Ecto neural progenitor cell (in vitro differentiated cells): ENCODE measurements at places on chromosomes 11 and 22.

DNA sequence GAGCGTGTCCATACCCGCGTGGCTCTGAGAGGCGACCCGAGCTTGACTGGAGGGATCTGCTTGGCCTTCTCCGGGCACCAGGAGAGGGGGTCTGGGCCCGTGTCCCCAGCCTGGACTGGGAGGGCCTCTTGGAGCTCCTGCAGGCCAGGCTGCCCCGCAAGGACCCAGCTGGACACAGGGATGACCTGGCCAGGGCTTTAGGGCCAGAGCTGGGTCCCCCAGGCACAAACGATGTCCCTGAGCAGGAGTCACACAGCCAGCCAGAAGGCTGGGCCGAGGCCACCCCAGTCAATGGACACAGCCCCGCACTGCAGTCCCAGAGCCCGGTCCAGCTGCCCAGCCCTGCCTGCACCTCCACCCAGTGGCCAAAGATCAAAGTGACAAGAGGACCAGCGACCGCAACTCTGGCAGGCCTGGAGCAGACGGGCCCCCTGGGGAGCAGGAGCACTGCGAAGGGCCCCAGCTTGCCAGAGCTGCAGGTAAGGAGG lies 38.2 kb downstream of the TRIOBP start:
- DNase-seq: peak; percentile 81

DNA sequence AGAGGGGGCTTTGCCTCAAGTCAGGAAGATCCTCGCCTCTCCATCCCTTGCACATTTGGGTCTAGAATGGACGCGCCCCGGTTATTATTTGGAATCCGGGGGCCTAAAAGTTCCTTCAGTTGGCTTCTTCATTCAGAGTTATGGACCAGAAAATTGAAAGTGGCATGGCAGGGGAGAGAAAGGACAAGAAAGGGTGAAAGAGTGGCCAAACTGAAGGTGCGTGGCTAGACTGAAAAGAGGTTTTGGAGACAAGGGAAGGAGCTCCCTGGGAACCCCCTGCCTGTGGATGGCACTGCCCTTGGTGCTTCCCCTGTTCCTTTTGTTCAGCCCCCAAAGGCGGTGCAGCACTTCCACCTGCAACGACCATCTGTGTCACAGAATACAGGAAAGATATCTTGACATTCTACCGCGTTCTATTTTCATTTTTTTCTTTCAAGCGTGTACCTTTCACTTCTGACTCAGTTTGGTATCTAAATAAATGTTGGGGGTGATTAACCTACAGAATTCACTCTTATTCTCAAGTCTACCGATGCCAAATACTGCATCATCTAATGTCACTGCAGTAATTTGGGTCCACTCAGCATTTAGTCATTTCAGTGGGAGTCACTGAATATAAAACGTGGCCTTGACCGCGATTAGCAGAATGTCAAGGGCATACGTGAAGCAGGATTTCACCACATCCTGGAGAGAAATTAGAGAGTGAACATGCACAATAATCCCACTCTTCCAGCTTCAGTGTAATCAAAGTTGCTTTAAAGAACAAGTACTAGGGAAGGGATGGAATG lies 88.1 kb upstream of the ARHGAP32 start:
- no peak for DNase-seq

GRCh38 chr11:13126430-13126829 lies 117.3 kb downstream of the RASSF10 start:
- DNase-seq: no peak

DNA sequence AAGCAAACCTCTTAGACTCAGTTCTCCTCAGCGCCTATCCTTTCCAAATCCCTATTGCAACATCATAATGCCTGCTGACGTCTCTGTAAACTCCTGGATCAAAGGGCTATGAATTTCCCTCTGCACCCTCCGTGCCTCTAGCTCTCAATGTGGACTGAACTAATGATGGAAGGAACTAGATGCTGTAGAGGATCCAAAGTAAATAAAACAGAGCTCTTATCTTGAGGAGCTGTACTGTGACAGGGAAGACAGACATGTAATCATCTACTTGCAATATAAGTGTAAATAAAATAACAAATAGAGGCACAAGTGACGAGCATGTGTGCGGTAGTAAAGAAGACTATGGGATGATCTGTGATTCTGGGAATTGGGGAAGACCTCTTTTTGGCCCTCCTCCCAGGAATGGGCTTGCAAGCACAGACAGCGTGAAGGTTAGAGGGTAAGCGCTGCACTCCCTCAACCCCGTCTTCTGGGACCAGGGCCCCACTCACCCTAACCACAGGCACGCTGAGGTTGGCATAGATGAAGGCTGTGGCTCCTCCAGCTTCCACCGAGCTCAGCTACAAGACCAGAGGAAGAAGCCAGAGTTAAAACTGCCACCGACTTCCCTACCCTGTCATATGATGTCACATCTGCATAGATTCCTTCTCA lies 42.2 kb downstream of the P4HA3 start:
- DNase-seq: no peak

DNA sequence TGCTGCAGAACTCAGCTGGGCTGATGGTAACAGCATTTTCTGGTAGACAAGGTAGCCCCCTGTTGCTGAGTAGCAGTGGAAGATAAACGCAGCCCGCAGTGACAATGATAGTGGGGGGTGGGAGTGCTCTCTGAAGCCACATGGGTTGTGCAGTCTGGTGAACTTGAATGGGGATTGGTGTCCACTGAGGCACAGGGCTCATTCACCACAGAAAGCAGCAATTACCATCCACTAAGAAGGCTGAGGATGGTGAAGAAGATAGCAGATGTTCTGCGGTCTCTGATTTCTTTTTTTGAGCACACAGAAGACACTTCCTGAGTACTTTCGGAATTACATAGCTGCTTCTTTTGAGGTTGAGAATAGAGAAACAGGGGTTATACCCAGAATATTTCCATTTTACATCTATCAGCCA lies 150.3 kb downstream of the LRRC4C start:
- DNase-seq: no peak

DNA sequence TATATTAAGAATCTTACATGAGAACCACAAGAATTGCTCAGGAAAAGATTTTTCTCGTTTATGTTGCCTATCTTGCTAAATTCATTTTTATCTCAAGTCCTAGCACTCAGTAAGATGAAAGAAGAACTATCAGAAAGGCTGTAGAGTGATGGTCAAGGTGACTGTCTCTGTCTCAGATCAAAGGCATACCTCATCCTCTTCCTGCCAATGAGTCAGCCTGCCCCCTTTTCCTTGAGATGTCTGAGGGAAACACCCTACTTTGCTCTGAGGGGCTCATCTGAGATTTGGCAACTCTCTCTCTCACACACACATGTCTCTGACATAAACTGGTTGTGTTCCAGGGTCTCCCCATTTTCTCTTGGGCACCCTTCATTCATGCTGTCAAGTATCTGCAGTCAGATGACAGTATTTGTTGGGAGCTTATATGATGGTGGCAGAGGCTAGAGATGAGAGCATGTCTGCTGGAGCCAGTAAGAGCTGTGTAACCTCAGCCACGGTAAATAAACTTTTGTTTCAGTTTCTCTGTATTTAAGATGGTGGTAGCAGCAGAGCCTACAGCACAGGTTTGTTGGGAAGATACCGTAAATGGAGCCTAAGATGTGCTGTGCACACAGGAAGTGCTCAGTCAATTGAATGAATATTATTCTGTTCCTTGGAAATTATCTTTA lies 1.6 kb downstream of the MMP27 start:
- no peak for DNase-seq

DNA sequence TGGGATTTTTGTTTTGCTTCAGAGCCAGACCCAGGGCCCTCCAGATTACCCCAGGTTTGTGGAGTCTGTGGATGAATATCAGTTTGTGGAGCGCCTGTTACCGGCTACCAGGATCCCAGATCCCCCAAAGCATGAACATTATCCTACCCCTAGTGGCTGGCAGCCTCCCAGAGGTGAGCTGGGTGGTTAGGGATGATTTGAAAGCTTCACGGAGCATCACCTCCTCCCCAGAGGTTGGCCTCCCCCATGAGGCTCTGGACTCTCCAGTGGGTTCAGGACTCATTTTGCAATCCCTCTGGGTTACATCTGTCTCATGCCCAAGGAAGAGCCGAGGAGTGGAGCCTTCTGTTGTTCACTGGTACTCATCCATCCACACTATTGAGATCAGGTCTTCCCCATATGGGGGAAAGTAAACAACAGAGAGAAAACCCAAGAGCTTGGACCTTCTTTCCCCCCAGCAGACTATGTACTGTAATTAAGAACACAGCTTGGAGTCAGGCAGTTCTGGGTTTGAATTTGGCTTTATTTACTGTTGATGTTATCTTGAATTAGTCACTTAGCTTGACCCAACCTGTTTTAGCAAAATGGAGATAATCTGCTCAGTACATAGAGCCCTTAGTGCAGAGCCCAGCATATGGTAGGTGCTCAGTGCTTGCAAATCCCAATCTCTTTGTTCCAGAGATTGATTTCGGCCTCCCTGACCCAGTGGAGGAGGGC lies 2.5 kb downstream of the MRPL49 start:
- DNase-seq: no peak

DNA sequence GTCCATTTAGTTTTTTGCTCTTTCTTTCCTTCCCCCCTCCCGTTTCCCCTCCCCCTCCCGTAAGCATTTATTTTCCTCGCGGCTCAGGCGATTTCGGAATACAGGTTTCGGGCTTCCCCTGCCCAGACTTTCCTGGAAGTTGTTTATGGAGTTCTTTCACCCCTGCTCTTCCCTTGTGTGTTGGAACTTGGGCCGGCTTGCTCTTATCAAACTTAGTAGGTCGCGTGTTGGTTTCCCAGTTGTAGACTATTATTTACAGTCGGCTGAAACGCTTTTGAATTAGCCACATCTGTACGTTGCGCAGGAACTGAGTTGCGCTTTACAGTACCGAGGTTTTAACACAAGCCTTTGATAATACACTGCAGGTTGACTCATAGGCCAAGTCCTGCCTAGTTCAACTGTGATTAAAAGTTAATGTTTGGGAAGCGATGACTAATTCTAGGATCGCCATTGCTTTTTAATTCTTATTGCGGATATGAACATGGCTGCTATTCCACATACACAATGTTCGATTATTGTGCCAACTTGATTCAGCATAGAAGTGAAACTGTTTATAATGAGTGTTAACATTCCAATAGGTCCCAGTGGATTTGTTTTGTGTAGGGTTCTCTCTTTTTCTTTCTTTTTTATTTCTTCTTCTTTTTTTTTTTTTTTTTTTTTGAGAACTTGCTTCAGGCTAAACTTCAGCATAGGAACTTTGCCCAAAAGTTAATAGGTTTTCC lies 1.7 kb downstream of the YAP1 start:
- no peak for DNase-seq

GRCh38 chr11:46345881-46346484 lies 1.3 kb upstream of the DGKZ start:
- no peak for DNase-seq

GRCh38 chr11:85724748-85725465 lies 38.9 kb upstream of the CCDC89 start:
- no peak for DNase-seq

DNA sequence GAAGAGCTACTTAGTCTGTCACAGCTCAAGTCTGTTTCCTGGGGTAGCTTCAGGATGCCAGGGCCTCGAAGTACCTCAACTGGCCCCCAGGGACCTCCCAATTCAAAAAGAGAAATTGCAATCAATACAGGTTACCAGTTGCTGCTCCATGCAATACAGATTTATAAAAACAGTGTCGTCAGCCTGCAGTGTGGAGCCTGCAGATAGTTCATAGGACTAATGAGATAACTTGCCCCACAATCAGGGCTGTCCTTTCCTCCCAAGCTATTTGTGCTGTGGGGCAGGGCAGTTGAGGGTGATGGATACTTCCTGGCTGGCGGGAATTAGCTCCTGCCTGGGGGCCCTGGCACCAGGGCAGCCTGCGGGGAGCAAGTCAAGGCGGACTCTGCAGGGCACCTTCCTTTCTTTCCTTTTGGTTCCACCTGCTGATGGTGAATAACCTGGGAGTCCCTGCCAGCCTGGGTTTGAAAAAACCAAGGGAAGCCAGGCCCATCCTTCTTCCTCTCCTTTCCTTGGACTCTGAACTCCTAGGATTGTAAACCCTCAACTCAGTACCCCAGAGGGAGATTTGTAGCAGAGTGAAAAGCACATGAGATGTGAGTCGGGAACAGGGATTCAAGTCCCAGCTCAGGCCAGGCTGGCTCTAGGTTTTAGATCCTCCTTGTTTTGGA lies 216.6 kb downstream of the CEP164 start:
- DNase-seq: no peak

DNA sequence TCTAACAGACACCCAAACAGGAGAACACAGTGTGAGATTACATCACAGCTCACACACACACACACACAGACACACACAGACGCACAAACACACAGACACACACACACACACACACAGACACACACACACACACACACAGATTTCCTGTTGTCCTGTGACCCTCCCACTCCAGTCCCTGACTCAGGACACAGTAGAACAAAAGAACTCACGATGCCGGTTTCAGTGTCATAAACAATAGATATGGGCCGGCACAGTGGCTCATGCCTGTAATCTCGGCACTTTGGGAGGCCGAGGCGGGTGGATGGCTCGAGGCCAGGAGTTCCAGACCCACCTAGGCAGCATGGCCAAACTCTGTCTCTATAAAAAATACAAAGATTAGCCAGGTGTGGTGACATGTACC lies 13.8 kb upstream of the KAT5 start:
- DNase-seq: no peak

GRCh38 chr11:45665206-45665932 lies at the start of gene CHST1:
CHST1 (minus strand) TSS chr11:45665622; CDS start chr11:45650923, 14,699 bp downstream.
- DNase-seq: peak; percentile 69

DNA sequence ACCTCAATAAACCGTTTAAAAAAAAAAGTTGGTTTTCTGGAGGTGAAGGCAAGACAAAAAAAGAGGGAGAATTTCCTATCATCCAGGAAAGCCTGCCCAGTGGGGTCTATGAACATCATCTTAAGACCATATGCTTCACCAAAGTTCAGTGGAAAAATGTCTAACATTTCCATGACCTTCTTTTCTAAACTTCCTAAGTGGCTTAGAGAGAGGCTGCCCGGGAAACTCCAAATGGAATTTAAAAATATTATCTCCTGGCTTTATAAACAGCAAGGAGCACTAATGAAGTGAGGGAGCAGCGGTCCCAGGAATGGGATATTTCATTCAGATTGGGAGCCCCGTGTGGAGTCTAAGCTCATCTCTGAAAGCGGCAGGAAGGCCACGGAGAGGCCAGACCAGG lies 46.9 kb downstream of the ETS1 start:
- no peak for DNase-seq

DNA sequence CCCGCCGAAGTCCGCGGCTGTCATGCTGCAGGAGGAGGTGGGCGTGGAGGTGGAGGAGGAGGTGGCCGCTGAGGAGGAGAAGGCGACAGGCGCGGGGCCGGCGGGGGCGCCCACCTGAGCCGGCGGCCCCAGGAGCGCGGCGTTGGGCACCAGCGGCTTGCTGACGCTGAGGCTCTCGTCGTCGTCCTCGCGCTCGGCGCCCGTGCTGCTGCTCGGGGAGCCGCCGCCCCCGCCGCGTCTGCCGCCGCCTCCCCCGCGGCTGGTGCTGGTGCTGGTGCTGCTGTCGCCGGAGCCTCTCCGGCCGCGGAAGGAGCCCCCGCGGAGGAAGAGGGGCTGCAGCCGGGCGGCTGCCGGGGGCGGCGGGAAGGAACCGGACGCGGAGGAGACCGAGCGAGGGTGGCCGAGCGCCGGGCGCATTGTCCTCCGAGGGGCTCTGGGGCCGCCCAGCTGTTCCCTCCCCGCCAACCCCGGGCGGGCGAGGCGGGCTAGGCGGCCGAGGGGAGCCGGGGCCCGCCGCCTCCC lies 388 bp downstream of the TMEM121B start:
- DNase-seq: no peak
